ENCODE measurements at places on chromosomes 2 and 18.

DNA sequence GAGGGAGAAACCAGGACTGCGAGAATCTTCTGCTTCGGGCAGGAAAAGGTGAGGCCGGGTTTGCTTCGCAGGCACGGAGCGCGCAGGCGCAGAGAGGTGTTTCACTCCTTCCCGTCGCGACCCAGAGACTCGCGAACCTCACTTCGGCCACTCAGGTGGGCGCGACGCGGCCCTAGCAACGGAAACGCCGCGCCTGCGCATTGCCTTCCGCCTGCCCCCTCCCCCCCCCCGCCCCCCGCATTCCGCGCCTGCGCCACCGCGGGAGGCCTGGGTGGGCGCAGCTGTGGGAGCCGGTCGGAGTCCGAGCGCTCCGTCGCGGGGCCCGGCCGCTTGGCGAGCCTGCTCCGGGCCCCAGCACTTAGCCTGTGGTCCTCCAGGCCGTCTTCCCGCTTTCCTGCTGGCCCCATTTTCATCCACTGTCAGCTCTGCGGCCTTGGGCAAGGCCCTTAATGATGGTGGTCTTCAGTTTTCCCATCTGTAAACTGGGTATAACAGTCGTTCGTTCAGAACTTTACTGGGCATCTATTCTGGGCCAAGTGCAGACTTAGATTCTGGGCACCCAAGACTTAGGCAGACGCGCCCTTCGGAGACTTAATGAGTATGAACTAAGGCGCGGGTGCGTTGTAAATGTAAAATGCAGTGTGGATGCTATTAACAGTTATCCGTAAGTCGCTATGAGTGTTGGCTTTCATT, 62.1 kb upstream of the ACKR3 start:
- no peak for DNase-seq

DNA sequence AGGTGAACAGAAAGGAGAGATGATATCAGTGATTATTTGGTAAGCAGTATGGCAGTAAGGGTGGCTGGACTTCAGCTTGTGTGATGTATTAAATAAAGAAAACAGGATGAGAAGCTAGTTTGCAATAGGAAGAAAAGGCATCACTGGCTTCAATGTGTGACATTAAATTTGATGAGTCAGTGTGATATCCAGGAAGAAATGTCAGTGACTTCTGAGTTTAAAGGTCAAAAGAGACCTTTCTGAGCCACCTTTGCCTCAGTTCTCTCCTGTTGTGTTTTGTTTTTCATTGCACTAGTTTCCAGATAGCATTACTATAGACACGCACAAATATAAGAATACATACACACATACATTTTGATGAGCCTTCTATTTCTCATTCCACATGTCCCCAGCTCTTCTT, 105.6 kb downstream of the PIGN start:
- DNase-seq = no peak

DNA sequence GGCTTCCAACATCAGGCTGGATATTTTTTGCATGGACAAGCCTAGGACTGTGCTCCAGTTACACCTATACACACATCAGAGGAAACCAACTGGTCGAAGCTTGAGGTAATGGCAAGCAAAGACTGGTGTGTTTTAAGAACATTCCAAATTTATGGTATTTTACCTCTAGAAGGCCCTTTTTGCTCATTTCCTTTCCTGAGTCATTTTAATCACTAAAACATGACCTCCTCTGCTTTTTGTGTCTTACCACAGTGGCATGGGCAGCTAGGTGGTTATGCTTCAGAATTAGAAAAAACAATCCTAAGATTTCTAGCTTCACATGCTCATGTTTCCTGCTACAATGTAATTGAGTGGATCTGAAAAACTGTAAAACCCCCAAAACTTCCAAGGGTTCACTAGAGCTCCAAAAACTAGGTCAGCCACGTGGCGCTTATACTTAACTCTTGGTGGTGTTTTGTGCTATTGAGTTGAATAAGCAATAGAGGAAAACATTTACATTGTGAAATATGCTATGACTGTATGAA, 30.6 kb upstream of the CHRNA1 start:
- no peak for DNase-seq

DNA sequence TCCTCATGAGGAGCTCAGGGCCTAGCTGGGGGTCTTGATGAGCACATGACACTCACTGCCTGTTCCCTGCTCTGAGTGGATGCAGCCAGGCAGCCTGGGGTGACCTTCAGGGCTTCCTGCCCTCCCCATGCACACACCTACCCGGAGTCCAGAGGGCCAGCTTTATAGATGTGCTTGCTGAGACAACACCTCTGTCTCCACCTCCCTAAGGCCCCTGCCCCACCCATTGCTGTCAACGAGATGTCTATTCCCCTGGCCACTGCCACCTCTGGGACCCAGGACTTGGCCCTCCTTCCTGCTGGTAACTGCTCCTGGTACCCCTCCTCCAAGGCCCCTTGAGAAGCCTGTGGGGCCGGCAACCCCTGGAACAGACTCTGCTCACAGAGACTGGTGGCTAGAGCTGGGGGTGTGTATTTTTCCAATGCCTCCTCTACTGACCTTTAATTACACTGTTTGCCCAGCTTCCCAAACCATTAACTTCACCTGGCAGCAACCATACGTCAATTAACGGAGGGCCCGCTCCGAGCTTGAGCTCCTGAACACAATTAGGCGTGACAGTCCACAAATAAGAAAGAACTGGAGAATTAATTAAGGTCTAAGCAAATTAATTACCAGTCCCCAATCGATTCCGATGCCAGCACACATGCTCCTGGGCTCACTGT, 66.3 kb downstream of the EMX1 start:
- no peak for DNase-seq

GRCh38 chr2:11123001-11123809, 32.1 kb upstream of the SLC66A3 start:
- no peak for DNase-seq

- no peak for DNase-seq
Measured at GRCh38 chr2:86675104-86675503, 45.0 kb upstream of the RMND5A start.

- DNase-seq = no peak
Measured at GRCh38 chr2:98142106-98142791, 55.3 kb downstream of the VWA3B start.

GRCh38 chr18:9826685-9827084, 59.1 kb upstream of the TXNDC2 start:
- DNase-seq = no peak

- DNase-seq = no peak
Measured at GRCh38 chr2:231037731-231038482, 584 bp downstream of the C2orf72 start.

DNA sequence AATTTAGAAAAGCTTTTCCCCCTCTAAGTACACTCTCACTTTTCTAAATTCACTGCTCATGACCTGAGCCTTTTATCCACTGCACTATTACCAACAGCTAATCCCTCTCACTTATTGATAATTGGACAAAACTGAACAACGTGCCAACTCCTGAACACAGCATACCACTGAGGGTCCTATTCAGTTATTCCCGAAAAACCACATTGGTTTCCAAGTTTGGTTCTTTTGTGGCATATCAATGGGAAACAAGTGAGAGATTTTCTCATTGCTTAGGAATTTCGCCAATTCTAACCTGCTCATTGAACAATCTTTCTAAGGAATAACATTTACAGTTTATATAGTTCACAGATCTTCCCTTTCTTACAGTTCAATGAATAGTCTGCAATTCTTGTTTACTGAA, 977.4 kb downstream of the TMEM182 start:
- DNase-seq = no peak

DNA sequence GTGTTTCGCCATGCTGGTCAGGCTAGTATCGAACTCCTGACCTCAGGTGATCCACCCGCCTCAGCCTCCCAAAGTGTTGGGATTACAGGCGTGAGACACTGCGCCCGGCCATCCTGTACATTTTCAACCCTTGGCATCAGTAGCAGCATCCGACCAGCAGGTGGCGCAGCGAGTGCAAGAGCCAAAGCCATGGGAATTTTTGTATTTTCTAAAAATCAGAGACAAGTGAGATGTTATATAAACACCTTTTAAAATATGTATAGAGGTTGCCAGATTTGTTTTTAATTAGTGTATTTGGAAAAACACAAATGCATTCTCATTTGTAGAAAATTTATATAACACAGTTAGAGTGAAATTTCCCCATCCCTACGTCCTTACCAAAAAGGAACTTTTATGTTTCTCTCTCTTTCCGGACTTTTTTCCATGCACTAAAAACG, 36.8 kb downstream of the MOGAT1 start:
- no peak for DNase-seq

DNA sequence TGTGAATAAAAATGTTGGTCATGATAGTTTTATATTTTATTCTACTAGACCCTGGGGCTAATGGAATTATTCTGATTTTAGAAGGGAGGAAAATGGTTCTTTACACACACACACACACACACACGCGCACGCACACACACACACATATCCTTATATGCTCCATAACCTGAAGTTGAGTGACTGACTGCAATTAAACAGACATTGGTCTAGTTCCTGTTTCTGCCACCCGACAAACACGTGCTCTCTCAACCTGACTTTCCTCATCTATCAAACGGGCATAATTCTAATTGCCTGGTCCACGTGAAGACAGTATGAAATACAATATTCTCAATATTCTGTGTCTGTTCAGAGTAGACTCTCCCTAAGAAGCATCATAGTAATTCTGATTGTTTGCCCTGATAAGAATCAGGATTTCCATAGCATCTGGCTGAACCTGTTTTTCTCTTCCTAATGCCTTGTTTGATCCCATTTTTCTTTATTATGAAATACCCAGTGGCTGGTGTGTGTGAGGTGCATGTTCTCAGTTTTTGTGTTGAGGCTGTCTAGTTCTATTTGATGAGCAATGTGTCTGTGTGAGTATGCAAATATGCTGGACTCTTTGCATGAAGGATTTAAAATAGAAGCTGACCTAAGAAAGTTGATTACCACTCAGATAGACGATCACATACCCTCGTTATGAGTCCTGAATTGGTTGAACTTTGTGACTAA, 51.0 kb downstream of the SETBP1 start:
- no peak for DNase-seq

GRCh38 chr2:217535957-217536708, 466.7 kb downstream of the TNS1 start:
- no peak for DNase-seq

DNA sequence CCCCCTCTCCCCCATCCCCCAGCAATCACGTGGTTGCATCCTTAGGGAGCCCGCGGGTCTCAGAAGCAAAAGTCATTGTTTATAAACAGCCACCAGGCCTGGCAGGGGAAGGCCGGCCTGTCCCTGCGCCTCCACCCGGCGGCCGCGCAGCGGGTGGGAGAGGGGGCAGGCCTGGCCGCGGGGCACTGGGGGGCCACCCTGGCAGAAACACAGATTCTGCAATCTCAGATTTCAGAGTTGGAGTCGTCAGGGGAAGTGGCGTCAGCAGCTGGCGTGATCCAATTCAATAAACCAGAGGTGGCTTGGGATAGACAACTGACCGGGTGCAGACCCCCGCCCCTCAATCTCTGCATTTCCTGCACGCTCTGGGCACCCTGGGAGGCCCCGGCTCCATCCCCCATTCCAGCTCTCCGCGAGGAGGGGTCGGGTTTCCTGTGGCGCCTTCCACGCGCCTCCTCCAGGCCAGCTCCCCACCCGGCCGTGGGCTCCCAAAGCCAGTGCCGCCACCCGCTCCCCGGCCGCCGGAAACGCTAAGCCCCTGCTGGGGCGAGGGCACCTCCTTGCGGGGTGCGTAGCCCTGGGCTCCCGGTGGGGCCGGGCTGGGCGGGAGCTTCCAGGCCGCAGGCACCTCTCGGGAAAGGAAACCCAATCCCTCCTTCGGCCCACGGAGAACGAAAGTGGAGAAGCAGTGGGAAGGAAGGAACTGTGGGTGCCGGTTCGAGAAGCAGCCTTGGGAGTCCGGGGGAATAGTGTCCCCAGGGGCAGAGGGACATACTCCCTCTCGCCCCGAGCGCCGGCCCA, 1.1 kb downstream of the BIN1 start:
- DNase-seq = no peak

DNA sequence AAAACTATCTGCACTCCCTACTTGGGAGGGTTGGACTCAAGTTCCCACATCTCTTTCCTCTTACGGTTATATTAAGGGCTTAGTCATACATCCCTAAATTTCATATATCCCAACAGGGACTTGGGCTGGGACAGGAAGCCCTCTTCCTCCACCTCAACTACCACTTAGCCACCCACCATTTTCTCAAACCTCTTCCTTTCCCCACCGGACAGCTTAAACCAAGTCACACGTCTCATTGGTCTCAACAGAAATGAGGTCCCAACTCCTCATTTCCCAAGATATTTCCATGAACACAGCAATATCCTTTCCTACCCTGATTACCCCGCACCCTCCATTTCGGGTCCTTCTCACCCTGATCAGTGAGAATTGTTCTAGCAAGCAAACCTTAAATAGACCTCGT, 736 bp downstream of the ZSCAN30 start:
- DNase-seq = no peak

- no peak for DNase-seq
Measured at GRCh38 chr2:164850235-164850634, 8.6 kb upstream of the COBLL1 start.

GRCh38 chr2:226797989-226798421, 1.6 kb downstream of the IRS1 start:
- DNase-seq = no peak

DNA sequence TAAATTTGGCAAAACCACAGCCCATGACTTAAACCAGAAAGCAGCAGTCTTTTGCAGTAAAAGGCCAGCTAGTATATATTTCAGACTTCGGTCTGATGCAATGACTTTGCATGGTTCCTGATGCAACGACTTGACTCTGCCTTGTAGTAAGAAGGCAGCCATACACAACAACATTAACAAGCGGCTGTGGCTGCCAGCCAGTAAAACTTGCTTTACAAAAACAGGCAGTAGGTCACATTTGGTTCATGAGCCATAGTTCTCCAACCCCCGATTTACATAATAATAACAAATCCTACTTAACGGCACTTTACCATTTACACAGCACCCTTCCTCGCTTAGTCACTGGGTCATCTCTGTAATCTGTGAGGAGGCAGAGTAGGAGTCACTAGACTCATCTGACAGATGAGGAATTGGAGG, 410.3 kb downstream of the LRATD1 start:
- no peak for DNase-seq

GRCh38 chr2:149765636-149766035, 178.1 kb upstream of the MMADHC start:
- no peak for DNase-seq

GRCh38 chr2:57218206-57218605, 828.4 kb upstream of the VRK2 start:
- no peak for DNase-seq

- no peak for DNase-seq
Measured at GRCh38 chr2:166106431-166107015, 21.3 kb downstream of the SCN1A start.

DNA sequence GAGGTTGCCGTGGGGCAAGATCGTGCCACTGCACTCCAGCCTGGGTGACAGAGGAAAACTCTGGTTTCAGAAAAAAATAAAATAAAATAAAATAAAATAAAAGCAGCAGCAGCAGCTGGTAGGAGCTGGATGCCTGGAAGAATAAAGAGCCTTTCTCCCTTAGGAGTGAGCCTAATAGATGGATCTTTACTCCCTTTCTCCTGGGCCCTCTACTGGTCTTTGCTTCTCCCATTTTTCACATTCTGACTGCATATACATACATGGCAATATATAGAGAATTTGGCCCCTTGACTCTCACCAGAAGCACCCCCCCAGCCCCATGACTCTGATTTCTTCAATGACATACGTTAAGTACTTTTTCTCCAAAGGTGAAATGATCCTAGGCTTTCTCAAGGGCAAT, 9.8 kb upstream of the MALT1 start:
- DNase-seq = no peak

GRCh38 chr2:119958670-119959268, 54.1 kb upstream of the EPB41L5 start:
- DNase-seq = no peak

All from SIG-M5 (cell line).